ENCODE measurements at places on chromosomes 2 and 18. TPM values are rescaled to one million over a fixed set of nuclear protein-coding genes. Genes with fewer than 3 reads are reported as not detected.

DNA sequence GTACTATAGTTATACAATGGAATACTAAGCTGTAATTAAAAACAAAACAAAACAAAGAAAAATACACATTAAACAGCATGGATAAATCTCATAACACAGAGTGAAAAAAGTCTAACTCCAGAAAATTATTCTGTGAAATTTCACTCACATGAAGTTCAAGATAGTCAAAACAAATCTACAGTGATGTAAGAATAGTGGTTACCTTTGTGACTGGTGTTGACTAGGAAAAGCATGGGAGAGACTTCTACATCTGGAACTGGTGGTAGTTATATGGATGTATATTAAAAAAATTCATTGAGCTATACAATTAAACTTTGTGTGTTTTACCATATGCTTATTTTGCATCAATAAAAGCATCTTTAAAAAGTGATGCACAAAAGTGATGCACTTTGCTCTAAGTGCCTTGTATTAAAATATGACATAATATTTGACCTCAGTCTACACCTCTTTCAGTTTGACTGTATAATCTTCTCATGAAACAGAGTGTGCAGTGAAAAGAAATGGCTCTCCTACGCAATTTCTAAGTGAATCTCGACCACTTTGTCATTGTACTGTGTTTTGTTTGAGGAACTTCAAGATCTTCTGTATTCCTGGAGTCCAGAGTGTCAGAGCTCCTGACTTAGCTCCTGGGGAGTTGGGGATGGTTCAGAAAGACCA, 28.0 kb downstream of the STAT4 start:
- DNase-seq: no peak

- DNase-seq: peak; percentile 20
These were observed 58.1 kb downstream of the MYO3B start for GRCh38 chr2:170235860-170236679.

GRCh38 chr18:74898965-74899364, 301.3 kb downstream of the ZNF407 start:
- peak; percentile 54 for DNase-seq

Gene TMEM163
- total RNA-seq: not detected

Gene SCYGR4
- not detected for total RNA-seq

Gene RGPD4
- total RNA-seq: not detected

DNA sequence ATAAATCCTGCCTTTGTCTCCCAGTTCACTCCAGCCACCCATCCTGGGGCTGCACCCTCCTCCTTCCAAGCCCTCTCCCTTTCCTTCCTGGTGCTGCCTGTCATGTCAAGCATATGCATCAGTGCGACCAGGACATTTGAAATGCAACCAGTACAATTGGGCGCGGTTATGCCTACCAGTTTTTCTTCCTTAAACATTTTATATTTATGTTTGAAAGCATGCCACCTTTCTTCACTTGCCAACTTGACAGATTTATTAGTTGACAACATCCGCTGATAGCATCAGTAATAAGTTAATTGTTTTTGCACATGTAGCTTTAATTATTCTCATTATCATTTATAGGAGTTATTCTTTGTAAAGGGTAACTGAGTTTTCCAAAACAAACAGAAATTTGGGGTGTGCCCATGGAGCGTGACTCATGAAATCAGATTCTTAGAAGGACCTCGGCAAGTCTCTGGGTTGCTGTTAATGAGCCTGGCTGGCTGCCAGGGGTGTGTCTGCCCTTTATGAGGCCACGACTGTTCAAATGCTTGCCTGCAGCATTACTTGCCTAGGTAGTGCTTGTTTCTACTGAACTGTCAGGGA, 32.8 kb upstream of the IL1B start:
- DNase-seq: peak; percentile 91

- DNase-seq: no peak
These were observed 35.1 kb upstream of the MPP4 start for GRCh38 chr2:201733544-201733943.

DNA sequence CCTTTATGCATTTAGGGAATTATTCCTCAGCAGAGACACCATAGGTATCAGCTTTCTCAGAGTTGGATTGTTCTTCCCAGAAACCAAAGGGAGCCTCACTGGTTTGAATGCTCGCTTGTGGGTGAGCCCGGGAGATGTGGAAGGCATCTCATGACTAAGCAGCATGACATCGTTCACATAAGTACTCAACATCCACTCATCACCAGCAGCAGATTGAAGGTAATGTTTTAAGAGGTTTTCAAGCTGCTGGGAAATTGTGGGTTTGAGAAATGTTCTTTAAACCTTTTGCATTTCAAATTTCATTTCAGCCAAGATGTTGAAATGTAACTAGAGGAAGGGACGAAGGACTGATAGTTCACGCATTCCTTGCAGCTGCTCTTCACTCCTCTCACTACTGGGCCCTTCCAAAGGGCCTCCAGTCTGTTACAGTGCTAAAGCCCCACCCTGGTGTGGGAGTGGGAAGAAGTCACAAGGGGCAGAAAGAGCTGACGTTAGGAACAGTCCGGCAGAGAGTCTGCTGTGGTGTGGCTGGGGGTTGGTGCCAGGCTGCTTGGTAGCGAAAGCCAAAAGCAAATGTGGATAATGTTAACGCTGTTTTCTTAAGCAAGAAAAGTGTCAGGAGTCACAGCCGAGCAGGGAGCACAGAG, 324.5 kb upstream of the EPHA4 start:
- no peak for DNase-seq

- DNase-seq: no peak
These were observed 1.9 kb downstream of the ORMDL1 start for GRCh38 chr2:189782221-189782671.

- no peak for DNase-seq
These were observed 84.8 kb downstream of the RTN4 start for GRCh38 chr2:54965425-54965824.

Gene ADNP2
- 10.5 TPM for total RNA-seq

Gene FAP
- total RNA-seq: not detected

Gene STARD6
- total RNA-seq: not detected

- no peak for DNase-seq
These were observed 20.5 kb upstream of the MYCN start for GRCh38 chr2:15919716-15920434.

Gene C2orf80
- not detected for total RNA-seq

GRCh38 chr2:162006337-162006736, 67.7 kb downstream of the DPP4 start:
- no peak for DNase-seq

DNA sequence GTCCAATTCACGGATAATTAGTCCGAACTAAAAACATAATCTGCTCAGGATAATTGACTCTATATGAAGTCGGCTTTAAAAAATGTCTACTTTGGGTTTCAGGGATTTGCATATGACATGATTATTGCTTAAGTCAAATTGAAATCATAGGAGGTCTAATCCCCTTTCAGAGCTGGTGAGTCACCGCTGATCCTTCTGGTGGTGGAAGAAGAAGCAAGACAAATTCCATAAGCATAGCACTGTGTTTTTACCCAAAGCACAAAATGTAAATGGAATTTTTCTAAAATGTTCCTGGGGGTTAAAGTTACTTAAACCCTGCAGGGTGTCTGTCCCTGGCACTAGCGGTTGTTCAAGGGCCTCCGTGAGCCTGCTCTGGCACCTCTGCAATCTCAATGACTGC, 460.2 kb downstream of the LRATD1 start:
- no peak for DNase-seq

- no peak for DNase-seq
These were observed 37.8 kb upstream of the IKZF2 start for GRCh38 chr2:213189001-213189899.

DNA sequence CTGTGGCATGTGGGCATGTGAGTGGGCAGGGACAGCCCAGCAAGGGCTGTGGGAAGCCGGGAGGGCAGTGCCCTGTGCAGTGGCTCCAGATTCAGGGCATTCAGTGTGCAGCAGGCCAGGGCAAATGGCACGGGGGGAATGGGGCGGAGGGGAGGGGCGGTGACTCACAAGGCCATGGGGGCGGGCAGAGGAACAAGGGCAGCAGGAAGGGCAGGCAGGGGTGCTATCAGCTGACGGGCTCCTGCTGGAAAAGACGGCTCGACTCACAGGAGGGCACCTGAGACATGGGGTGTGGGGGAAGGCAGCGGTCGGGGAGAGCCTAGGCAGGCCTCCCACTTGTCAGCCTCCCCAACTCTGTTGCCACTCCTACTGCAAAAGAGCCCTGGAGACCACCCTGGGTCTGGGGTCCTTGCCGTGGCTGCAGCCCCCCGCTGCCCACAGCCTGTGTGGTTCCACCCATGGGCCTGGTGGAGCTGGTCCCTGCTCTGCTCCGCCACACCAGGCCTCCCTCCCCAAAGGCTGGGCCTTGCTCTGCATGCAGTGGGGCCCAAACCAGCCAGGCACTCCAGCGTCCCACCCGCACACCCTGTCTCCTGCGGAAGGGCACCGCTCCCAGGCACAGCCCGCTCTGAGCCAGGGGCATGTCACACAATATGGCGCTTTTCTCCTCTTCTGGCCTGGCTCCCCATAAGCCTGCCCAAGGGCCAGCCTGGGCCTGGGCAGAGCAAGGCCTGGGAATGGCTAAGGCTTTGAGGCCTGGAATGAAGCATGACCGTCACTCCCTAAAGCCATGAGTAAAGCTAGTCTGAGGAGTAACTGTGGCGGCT, 25.9 kb downstream of the HS6ST1 start:
- DNase-seq: no peak

GRCh38 chr2:109525836-109526235, 87.9 kb downstream of the SEPTIN10 start:
- no peak for DNase-seq

- DNase-seq: no peak
These were observed 18.5 kb upstream of the SEMA4C start for GRCh38 chr2:96888072-96889011.

Gene SEMA4C
- 30.7 TPM for total RNA-seq

Gene CFC1
- total RNA-seq: not detected

DNA sequence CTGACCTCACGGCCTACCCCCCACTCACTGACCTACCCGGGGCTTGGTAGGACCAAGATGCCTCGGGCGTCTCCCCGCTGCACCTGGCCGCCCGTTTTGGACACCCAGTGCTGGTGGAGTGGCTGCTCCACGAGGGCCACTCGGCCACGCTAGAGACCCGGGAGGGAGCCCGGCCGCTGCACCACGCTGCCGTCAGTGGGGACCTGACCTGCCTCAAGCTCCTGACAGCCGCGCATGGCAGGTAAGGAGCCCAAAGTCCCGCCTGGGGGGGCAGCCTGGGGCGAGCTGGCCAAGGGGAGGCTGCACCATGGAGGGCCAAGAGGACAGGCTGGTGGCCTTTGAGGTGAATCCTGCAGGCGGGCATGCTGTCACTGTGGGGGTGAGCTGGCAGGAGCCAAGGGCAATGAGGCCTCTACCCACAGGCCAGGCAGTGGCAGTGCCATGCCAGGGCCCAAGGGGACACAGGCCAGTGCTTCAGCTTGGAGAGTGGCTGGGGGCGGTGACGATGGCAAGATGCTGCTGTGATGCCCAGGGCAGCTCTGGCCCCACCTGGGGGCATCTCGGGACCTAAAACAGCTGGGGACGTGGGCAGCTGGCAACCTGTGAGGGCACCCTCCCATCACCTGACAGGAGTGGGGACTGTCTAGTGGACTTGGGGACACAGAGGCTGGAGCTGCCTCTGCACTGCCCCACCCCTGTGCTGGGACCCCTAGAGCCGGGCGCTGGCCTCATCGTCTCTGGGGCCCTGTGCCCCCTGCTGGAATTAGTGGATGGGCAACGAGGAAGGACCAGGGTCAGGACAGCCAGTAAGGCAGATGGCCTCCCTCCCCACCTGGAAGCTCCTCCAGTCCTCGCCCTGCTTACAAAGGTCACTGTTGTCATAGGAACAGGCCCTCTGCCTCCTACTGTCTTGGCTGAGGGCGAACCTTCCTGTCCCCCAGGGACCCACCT, 2.0 kb downstream of the ESPNL start:
- DNase-seq: no peak

- no peak for DNase-seq
These were observed 58.6 kb upstream of the TFPI start for GRCh38 chr2:187612857-187613256.

Gene CTDSP1
- total RNA-seq: 73.6 TPM

- DNase-seq: no peak
These were observed 9.5 kb downstream of the CHAC2 start for GRCh38 chr2:53777134-53777533.

GRCh38 chr2:64391424-64391823, 62.5 kb upstream of the LGALSL start:
- no peak for DNase-seq

DNA sequence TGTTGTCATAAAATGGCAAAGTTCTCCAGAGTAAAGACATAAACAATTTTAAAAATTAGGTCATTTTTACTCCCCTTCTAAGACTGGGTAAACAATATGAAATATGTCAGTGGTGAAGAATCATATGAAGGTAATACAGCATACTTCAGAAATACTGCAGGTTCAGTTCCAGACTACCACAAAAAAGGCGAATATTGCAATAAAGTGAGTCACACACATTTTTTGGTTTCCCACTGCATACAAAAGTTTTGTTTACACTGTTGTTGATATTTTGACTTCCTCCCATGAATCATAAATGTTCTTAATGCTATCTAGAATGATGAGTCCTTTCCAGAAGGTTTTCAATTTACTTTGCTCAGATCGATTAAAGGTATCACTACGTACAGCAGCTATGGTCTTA, 73.5 kb downstream of the SMC6 start:
- no peak for DNase-seq

Gene TGFBRAP1
- total RNA-seq: 20.9 TPM

- no peak for DNase-seq
These were observed 239.6 kb downstream of the CDH20 start for GRCh38 chr18:61572871-61573270.

Gene NEUROD1
- not detected for total RNA-seq

Gene METTL21A
- 145 TPM for total RNA-seq

DNA sequence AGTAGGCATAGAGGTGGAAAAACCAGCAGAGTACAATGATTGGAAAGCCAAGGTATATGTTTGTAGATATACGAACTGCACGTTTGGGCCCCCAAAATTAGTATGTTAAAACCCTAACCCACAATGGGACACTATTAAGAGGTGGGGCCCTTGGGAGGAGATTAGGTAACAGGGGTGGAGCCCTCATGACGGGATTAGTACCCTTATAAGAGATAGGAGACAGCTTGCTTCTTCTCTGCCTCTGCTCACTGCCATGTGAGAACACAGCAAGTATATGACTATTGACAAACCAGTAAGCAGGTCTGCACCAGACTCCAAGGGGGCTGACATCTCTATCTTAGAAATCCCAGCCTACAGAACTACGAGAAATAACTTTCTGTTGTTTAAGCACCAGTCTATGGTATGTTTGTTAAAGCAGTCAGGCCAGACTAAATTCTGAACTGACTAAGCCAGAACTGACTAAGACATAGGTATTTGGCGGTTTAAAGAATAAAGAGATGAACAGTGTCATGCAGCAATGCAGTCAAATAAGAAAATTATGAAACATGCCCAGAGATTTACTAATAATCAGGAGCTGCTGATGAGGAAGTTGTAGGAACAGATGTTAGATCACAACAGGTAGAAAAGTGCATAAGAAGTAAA, 182.9 kb downstream of the DYM start:
- DNase-seq: no peak

Gene TSHZ1
- total RNA-seq: 9.2 TPM

GRCh38 chr2:223647258-223647952, 45.2 kb upstream of the SCG2 start:
- no peak for DNase-seq
